ENCODE measurements at places on chromosomes 12 and 14. TPM values are rescaled to one million over a fixed set of nuclear protein-coding genes. Genes with fewer than 3 reads are reported as not detected.

DNA sequence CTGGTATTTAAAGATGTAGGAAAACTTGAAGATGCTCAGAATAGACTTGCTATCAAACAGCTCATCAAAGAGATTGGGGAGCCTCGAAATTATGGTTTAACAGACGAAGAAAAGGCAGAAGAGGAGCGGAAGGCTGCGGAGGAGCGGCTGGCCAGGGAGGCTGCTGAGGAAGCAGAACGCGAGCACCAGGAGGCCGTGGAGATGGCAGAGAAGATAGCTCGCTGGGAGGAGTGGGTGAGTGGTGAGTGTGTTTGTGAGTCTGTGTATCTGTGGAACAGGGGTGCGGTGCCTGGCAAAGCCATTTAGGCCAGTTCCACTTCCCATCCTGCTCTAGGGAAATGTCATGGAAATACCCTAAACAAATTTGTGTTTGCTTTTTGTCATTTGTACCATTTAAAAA lies 19.2 kb upstream of the PAPOLA start:
- no peak for DNase-seq

- DNase-seq: no peak
These were observed 14.5 kb downstream of the CAPZA3 start for GRCh38 chr12:18752280-18752920.

DNA sequence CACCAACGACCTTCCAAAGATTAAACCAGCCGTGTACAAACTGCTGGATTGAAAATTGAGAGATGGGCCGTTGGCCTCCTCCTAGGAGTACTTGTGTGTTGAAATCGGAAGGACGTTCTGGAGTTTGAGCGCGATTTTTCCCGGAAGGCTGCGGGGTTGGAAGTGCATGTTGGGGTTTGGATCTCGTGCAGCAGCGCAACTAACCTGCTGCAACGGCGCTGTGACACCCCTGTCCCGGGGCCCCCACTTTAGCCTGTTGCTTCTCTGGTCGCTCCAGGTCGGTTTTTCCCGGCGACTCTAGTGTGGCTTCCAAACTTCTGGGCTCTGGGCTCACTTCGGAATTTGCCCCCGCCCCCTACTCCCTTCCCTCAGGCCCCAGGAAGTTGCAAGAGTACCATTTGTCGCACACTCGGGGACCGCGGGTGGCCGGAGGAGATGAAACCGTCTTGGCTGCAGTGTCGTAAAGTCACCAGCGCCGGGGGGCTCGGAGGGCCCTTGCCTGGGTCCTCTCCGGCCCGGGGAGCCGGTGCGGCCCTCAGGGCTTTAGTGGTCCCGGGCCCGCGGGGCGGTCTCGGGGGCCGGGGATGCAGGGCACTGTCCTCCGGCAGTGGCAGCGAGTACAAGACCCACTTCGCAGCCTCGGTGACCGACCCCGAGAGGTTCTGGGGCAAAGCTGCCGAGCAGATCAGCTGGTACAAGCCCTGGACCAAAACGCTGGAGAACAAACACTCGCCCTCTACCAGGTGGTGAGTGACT lies at the start of gene ACSS3:
Gene ACSS3, plus strand, starts transcription at position 394 of the 756 bp plus-strand sequence. Its CDS starts 42 bp downstream, at position 436.
- no peak for DNase-seq

DNA sequence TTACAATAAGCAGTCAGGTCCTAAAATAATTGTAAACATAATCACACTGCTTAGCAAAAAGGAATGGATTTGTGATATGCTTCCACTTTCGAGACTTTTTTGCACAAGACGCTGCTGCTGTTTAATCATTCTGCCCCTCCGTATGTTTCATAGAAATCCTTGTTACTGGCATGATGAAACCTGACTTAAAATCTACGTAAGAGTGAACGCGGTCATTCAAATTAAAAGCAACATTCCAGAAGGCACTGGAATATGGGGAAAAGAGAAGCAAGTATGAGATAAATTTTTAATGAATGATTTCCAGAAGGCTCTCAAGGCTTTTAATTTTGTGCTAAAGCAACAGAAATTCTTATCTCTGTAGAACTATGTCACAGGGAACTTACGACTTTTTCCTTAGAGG lies 1.1 kb downstream of the CNIH1 start:
- DNase-seq: no peak

DNA sequence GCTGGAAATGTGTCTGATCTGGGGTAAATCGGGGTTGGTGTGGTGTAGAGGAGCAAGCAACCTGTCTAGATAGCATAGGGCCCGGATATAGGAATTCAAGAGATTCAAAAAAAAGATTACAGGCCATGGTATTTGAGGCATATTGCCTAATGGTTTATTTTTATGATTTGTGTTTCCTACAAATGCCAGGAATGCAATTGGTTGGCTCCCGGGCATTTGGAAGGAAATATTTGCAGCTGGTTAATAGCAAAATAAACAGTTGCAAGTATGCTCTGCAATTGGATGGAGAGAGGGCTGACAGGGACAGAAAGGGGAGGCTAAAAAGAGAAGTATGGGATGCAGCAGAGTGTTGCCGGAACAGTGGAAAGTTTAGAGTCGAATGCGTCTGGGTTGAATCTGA lies 315.6 kb upstream of the ATP2B1 start:
- peak; percentile 24 for DNase-seq

Gene MBD6
- total RNA-seq: 82.2 TPM

DNA sequence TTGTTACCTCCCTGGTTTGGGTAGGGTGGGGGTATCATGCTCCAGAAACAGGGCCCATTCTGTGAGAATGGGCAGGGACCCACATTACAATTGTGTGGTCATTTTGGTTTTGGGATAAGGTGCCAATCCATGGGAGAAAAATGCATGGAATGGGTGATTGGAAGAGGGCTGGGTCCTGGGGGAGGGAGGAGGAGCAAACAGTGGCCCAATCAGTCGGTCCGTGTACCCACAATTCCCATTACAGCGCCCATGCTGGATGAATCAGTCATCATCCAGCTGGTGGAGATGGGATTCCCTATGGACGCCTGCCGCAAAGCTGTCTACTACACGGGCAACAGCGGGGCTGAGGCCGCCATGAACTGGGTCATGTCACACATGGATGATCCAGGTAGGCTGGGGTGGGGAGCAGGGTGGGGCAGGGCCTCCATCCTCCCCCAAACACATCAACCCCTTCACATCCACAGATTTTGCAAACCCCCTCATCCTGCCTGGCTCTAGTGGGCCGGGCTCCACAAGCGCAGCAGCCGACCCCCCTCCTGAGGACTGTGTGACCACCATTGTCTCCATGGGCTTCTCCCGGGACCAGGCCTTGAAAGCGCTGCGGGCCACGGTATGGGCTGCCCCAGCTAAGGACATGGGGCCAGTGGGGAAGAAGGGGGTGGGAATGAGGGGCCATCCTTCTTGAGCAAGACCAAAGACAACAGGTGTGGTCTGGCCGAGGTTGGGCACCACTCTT lies 3.6 kb upstream of the TPI1 start:
- no peak for DNase-seq

GRCh38 chr14:64795921-64796320 lies 83.8 kb downstream of the SPTB start:
- no peak for DNase-seq

Gene KRT7
- 13.9 TPM for total RNA-seq

DNA sequence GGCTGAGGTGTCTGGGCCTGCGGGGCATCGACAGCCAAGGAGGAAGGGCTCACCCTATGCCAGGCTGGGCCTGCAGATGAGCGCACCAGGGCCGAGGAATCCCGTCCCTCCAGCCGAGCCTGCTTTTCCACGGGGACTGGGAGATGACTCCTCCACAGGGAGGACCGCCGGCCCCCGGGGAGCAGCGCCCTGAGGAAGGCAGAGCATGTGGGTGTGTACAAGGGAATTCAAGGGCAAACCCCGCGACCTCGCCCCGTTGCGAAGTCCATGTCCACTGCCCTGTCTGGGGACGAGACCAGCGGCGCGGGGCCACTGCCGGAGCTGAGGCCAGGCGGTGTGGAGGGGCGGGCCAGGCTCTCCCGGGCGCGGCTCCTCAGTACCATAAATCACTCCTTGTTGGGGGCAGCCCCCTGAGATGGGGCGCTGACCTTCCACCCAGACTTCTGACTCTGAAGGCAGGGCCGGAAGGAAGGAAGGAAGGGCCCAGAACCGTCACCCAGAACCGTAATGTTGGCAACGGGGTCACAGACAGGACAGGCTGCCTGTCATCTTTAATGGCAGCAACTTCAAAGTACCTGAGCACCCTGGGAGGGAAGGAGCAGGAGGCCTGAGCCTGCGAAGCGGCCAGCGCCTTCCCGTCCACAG lies 52.5 kb downstream of the RNF34 start:
- peak; percentile 65 for DNase-seq

GRCh38 chr14:22428700-22429291 lies 160.2 kb downstream of the DAD1 start:
- DNase-seq: no peak

DNA sequence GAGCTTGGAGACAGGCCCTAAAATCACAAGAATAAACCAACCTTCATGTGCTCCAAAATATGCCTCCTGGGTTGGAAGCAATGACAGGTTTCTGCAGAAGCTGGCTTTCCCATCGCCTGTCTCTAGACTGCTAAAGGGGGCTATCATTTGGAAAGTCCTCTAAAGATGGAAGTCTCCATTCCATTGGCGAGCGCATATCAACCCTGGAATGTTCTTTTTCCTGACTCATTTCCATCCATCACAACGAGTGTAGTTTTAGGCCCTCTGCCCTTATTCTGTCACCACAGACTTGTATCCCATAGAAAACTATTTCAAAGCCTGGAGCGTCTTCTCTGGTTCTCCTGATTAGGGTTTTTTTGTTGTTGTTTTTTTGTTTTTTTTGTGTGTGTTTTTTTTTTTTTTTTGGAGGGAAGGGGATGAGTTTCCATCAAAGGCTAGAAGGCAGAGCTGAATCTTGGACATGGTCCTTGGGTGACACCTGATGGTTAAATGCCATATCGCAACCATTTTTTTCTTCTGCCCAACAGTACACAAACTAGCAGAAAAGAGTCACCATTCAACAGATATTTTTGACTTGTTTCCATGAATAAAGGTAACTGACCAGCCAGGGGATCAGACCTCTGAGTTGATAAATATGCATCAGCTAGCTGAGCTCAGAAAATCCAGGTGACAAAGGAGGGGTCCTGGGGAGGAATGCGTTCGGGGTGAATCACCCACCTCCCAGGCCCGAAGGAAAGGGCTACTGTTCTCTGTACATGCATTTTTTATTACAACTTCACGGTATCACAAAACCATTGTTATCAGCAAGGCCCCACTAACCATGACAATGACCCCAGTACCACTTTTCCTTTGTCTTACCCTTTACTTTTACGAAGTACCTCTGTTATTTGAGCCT lies 40.5 kb downstream of the KCNA5 start:
- no peak for DNase-seq

DNA sequence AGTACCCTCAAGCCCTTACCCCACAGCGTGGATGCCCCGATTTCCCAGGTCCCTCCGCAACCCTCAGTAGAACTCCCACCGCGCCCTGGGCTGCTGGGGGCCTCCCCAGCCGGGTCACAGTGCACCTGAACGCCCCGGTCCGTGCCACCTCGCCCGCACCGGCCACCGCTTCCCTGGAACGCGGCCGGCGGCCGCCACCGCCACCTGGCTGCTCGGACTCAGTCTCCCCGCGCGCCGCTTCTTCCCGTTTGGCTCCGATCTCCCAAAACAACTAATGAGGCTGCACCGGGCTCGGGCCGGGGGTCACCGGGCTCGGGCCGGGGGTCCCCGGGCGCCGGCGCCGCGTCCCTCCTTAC lies 1.0 kb downstream of the ITPK1 start:
- no peak for DNase-seq

Gene OTUB2
- total RNA-seq: 1.2 TPM

Gene MUCL1
- total RNA-seq: not detected

Gene KRT72
- not detected for total RNA-seq

DNA sequence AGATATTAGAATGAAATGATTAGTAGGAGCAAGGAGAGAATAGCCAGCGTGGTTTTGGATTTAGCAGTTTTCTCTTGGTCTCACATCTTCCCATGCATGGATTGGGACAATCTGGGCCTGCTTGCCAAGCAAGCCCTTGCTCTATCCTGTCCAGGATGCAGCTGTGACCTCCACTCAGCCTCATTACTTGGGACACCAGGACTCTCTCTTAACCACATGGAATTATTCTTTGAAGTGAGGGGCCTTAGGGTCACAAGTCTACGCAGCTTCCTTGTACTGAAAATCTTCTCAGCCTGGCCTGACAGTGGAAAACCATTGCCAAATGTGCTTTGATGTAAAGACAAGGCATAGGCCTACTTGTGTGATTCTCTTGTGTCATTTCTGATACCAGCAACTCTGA lies 28.0 kb upstream of the DCN start:
- no peak for DNase-seq

GRCh38 chr12:84694116-84694515 lies 218.5 kb downstream of the SLC6A15 start:
- no peak for DNase-seq

DNA sequence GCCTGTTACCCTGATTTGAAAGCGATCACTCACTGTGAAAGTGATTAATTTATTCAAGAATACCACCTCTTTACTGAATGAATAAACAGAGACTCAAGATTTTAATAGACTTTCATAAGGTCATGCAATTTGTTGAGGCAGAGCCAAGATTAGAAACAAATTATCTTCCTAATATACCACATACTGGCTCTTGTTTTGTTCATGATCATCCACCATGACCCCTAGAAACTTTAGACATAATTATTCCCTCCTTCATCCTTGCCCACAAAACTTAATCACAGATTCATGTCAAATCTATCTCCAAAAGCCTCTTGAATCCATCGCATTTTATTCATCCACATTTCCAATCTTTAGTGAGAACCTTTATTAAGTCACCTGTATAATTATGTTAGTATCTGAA lies 152.3 kb downstream of the ATXN7L3B start:
- DNase-seq: no peak

DNA sequence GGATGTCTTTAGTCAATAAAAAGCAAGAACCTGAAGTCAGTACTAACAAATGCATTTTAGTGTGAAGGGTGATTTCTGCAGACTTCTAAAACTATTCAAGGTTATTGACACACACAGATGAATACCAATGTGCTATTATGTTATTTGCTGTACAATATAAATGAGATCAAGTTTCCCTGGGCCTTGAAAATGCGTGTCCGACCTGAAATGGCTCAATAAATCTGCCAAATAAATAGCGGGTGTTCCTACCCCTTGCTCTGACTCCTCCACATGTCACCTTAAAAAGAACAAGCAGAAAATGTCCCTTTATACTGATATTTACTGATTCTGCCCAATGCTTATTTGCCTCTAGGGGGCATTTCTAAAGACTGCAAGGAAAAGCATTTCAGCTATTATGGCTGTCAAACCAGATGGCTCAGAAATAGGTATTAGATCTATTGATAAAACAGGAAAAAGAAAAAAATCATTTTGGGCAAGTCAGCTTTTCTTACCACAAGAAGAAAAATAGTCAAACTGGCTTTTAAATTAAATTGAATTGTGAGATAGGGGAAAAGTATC lies 367.3 kb upstream of the KITLG start:
- no peak for DNase-seq

Gene AKAP3
- total RNA-seq: 1.6 TPM

Gene KCNC2
- not detected for total RNA-seq

GRCh38 chr12:12821975-12822374 lies 8.8 kb downstream of the DDX47 start:
- DNase-seq: no peak

DNA sequence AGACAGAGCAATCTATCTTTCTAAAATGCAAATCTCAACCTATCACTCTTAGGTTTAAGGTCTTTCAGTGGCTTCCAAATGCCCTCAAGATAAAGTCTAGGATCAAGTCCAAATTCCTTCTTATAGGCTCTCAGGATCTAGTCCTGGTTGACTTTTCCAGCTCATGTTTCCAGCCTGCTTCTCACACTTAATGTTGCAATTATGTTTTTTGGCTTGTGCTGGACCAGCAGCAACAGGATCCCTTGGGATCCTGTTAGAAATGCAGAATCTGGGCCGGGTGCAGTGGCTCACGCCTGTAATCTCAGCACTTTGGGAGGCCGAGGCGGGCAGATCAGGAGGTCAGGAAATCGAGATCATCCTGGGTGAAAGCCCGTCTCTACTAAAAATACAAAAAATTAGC lies 10.6 kb downstream of the GPR33 start:
- no peak for DNase-seq
